CD4-positive, alpha-beta T cell treated with Interferon alpha-2 for 1 hour (primary cell): ENCODE measurements at places on chromosomes 1 and 21.

DNA sequence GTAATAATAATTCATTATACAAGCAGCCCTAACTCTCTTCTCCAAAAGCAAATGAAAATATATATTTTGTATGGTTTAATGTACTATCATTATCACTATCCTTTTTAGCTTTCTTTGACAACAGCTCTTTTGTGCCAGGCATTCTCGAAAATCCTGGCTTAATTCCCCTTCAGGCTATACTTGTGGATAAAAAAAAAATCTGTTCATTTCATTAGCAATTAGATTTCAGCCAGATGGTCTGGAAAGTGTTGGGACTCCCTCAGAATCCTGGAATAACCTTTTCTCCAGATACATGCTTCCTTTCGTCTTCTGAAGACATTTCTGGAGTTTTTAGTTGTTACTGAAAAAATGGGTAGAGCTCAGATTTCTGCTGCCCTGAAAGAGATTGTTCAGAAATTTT is 83.4 kb upstream of the PLPPR4 start:
- DNase-seq: no peak

GRCh38 chr1:76105372-76105771 is 30.8 kb downstream of the ST6GALNAC3 start:
- no peak for DNase-seq

- no peak for DNase-seq
These were observed 44.5 kb downstream of the PIK3R3 start for GRCh38 chr1:46087891-46088290.

- DNase-seq: no peak
These were observed 36.0 kb upstream of the DHCR24 start for GRCh38 chr1:54922921-54923421.

DNA sequence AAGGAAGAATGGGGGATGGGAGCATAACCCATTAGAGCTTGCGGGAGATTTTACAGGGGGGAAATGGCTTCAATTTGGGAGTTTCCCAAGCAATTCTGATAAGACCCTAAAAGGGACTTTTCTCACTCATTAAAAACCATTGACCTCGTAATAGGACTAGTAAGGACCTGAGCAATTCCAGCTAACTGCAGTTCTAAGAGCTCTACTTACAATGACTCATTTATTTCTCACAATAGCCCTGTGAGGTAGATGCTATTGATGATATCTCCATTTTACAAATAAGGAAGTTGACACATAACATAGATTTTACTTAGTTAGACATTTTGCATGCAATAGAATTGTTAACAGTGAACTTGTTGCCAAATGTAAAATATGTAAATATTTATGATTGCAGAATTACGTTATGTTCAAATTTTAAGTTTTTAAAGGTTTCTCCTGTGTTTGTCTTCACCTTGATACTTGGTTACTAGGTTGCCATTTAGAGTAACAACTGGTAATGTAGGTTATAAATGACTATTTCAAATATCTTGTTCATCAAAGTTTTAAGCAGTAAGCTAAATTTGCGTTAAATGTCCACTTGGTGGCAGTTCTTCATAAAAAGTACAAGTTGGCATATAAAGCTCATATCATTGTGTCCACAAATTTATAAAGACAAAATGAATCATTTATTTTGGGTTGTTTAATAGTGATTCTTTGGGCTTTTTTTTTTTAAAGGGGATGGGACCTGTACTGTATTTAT is 182.0 kb downstream of the PLA2G4A start:
- DNase-seq: no peak

GRCh38 chr1:3777078-3777547 is 4.6 kb downstream of the SMIM1 start:
- DNase-seq: no peak

DNA sequence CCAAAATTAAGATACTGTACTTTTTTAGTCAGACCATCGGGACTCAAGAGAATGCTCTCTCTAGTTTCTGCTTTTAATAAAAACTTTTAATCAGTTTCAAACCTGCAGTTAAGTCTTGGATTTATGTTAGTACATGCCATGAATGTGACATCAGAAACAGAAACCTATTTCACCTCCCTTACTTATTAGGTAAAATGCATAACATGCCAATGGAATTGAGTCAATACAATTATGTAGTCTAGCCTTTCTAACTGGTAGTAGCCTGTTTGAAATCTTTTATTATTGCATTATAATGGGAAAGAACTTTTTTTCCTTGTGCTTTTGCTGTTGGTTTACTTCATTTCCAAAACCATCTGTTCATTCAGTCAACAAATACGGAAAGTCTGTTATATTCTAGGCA is 4.8 kb downstream of the PHACTR4 start:
- DNase-seq: no peak

DNA sequence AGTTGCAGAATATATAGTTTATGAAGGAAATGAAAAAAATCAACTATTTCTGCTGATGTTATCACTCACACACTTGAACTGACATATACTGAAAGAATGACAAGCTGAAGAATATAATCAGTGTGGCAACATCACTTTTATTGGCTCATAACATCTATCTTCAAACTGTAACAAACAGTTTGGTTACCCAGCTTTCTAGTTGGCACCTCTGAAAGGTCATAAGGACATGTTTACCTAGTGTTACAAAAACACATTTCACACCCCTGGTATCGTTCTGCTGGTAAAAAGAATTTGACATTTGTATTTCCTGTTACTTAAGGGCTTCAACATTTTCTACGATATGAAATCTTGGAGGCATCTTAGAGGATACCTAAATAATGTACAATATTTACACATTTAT is 1267.0 kb upstream of the NCAM2 start:
- DNase-seq: no peak

GRCh38 chr1:71047635-71048607 is at the start of gene PTGER3:
Gene PTGER3, minus strand, starts transcription at chr1:71047816. Its CDS starts 239 bp downstream, at chr1:71047577.
- DNase-seq: peak; percentile 18

- DNase-seq: no peak
These were observed 1.3 kb upstream of the CYB5R1 start for GRCh38 chr1:202968351-202968750.

- DNase-seq: no peak
These were observed 26.1 kb upstream of the PAXBP1 start for GRCh38 chr21:32797679-32798078.

DNA sequence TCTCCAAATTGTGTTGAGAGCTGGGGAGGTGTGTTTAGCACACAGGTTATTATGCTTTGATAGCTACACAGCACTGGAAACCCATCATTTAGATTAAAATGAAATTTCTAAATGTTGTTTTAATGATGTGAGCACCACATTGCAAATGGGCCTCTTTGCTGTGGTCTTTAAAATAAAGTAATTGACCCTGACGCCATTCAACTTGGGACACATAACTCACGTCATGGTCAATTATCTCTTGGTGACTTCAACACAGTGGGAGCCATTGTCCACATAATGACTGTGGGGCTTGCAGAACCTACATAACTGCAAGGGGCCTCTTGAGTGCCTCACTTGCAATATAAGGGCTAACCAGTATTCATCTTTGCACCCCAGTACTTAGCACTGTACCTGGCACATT is 280.4 kb downstream of the HLX start:
- no peak for DNase-seq

DNA sequence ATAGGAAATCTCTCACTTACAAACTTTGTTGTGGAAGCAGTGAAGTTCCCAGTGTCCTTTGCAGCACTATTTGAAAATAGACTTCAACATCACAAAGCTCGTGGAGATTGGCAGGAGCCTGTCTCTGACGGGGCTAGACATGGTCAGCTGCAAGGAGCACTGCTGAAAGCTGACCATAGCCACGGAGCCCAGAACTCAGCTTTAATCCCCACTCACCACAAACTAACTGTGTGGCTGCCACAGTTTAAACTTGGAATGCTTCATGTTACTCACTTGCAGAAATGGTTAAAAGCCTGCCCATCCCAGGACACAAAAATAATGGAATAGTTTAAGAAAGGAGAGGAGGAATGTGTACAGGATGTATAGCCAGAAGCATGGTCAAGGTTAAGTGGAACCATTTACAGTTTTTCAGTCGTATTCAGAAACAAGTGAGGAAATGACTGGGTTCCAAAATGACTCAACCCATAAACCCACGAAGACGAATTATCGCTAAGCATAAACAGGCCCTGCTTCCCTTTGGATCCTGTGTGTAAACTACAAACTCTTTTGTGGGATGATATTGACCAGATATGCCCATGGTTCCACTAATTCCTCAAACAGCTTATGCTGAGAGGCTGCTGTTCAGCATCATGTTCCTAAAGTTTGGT is 18.2 kb downstream of the DNALI1 start:
- DNase-seq: no peak

GRCh38 chr1:211017075-211017718 is 116.8 kb downstream of the KCNH1 start:
- DNase-seq: no peak

- DNase-seq: no peak
These were observed at the start of gene SELENBP1 for GRCh38 chr1:151372058-151372934. Gene SELENBP1, minus strand, starts transcription at chr1:151372705. Its CDS starts 64 bp downstream, at chr1:151372641.

- no peak for DNase-seq
These were observed 83.0 kb upstream of the GADD45A start for GRCh38 chr1:67601955-67602354.

DNA sequence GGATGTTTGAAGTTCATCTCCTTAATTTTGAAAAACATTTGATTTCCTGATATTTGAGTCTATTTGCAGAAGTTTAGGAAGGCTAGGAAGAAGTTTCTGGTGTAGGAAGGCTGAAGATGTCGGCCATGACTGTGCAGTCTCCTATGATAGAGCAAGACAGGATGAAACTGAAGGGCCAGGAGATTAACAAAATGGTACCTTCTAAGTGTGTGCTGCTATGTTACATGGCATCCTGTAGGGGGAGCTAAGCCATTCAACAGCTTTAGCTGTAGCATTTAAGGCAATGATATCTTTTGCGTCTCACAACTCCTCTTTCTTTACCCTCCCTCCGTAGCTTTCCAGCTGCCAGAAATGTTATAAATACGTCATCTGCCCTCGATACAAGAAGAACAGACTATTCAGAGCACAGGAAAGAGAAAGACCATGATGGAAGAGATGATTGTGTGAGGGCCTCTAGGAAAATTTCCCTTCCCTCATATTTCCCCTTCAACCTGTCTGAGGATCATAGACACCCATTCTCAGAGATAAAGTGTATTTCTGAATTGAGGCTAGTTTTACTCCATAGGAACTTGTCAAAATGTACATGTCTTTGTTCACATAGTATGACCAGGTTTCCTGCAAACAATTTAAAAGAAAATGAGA is 61.1 kb downstream of the XCL1 start:
- DNase-seq: no peak

GRCh38 chr1:20634594-20635084 is 1.4 kb downstream of the PINK1 start:
- DNase-seq: peak; percentile 44

GRCh38 chr1:26535201-26535600 is 5.6 kb downstream of the RPS6KA1 start:
- DNase-seq: peak; percentile 25

DNA sequence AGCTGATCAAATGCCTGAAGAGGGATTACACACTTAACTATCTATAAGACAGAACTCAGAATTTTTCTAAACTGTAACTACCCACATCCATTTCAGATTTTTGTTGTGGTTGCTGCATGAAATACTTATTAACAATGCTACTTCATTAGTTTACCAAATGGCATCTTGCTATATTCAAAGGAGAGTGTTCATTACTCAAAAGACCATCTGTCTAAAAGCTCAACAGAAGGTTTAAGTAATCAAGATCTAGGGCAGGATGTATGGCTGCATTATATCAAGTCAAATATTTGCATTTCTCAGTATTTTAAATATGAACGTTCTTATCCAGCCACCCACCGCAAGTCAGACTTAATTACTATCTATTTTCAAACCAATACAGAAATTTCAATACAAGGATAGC is 79.9 kb downstream of the SIPA1L2 start:
- DNase-seq: no peak

GRCh38 chr21:15701830-15702229 is 28.0 kb upstream of the USP25 start:
- no peak for DNase-seq

- no peak for DNase-seq
These were observed 29.4 kb downstream of the FRRS1 start for GRCh38 chr1:99737016-99737415.

DNA sequence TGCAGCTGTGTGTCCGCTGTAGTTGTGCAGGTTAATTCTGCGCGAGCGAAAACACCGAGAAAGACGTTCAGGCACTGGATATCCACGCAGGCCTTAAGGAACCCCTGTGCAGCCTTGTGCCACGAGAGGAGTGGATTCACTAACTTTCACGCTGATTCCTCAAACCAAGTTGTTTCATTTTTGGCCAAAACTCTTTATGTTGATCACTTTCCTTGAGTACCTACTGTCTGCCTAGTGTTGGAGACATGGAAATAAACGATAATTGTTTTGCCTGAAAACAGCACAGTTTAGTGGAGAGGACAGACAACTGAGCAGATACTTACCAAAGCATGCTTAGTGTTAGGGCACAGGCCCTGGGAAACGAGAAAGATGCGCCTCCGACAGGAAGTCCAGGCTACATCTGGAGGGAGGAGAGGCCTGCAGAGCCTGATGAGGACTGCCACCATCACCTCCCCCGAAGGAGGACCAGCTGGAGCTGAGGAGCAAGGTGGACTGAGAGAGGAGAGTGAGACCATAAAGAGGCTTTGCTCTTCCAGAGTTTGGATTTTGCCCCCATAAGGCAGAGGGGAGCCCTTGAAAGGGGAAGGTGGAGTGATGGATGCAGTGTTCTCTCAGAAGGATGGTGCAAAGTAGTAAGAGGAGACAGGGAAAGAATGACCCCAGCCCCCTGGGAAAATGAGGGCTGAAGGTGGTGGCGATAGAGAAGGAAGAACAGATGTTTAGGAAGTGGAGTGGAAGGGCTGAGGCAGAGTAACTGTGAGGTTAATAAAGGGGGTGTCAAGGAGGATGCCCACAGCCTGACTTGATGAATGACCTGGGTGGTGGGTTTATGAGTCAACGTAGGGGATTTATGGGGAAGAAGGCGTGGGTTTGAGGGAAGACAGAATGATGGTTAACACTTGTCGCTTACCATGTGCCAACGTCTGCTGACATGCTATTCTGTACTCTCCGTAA is 956 bp upstream of the SCAF4 start:
- no peak for DNase-seq

- no peak for DNase-seq
These were observed 5.4 kb downstream of the TPRG1L start for GRCh38 chr1:3630161-3630611.

- DNase-seq: no peak
These were observed 9.4 kb upstream of the NHLH1 start for GRCh38 chr1:160357286-160358002.

- no peak for DNase-seq
These were observed 78.1 kb upstream of the CCDC190 start for GRCh38 chr1:162939035-162939434.

- DNase-seq: no peak
These were observed 49.2 kb upstream of the COL24A1 start for GRCh38 chr1:86205741-86206140.

GRCh38 chr1:160576884-160577283 is 2.4 kb downstream of the CD84 start:
- DNase-seq: no peak

DNA sequence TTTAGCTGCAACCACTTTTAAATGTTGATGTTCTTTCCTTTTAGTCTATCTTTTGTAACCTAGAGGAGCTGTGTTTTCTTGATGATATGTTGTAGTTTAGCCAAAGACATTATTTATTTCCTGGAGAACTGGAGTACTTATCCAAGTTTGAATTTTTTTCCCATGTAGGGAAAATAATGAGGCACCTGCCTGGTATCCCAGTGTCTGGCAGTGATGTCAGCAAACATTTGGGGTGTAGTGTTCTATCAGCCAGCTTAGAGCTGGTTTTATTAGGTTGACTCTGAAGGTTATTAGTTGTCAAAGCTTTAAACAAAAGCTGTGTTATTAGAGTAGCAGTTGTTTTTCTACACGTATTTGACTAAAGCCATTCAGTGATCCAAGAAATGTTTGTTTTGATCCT is 3.2 kb downstream of the CTPS1 start:
- no peak for DNase-seq
